Activated T-helper 2 cell treated with anti-CD3 and anti-CD28 coated beads, Interferon-gamma antibody, Interleukin-2, Interleukin-4, amounts not matched to agents 10 μg/mL and 5 μg/mL and 100 μg/mL, durations not matched to agents 14 hours and 24 hours and 36 hours (primary cell): ENCODE measurements at places on chromosomes 6 and 20. TPM values are rescaled to one million over a fixed set of nuclear protein-coding genes. Genes with fewer than 3 reads are reported as not detected.
A peak's percentile ranks its signal among the peaks of the same experiment; 100 is the strongest.

GRCh38 chr6:159169557-159170332 lies 545 bp downstream of the FNDC1 start:
- DNase-seq = no peak

GRCh38 chr6:57102976-57103375 lies 13.0 kb downstream of the ZNF451 start:
- DNase-seq = no peak

MYB gene
- 82.5 and 84.5 TPM in 2 replicates for total RNA-seq

DNA sequence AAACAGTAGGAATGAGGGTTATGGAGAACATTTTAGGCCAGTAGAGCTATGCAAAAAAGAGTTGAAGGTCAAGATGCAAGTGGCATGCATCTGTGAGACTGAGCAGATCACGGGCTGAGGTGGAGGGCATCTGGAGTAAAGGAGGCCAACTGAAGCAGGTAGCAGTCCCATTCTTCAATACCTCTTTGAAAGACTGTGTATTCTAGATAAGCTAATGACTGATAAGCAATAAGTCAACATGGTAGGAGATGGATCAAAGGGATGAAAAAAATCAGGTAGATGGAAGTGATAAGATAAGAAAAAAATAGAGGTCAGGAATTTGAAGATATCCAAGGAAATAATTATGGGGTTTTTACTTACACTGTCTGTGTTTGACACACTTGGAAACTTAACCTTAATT lies 55.6 kb downstream of the ARMC2 start:
- no peak for DNase-seq

TUBB1 gene
- not detected in 2 replicates for total RNA-seq

PRSS35 gene
- total RNA-seq = not detected in 2 replicates

TREM1 gene
- not detected in 2 replicates for total RNA-seq

KCNK15 gene
- 0.16 and 0.34 TPM in 2 replicates for total RNA-seq

GRCh38 chr6:152271776-152272464 lies 365.2 kb downstream of the SYNE1 start:
- DNase-seq = no peak

- no peak for DNase-seq
These were observed 204.2 kb downstream of the ANKRD60 start for GRCh38 chr20:58024241-58024721.

DNA sequence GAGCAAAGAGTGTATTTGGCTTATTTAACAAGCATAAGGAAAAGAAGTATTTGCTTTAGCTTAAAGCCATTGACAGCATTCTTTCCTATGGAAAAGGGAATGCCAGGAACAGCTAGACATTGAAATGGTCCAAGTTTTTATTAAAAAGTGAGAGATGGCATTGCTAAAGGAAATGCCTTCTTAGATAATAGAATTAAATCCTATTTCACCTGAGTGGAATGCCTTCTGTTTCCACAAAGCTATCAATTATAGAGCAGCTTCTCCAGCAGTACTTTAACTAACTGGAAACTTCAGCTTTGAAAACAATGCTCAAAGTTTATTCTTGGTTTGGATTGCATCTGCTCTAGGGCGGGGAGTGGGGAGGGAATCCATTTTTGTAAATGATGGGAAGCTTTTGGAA lies 85.1 kb upstream of the CNKSR3 start:
- no peak for DNase-seq

CST4 gene
- total RNA-seq = not detected in 2 replicates

- no peak for DNase-seq
These were observed 133.5 kb upstream of the MAP3K7 start for GRCh38 chr6:90720404-90720803.

DNA sequence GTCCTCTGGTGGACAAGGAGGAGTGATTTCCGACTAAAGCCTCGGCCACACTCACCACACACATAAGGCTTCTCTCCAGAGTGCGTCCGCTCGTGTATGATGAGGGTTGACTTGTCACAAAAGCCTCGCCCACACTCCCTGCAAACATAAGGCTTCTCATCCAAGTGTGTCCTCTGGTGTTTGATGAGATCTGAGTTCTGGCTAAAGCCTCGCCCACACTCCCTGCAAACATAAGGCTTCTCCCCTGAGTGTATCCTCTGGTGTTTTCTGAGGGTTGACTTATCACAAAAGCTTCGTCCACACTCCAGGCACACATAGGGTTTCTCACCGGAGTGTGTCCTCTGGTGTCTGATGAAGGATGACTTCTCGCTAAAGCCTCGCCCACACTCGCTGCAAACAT lies 12.9 kb upstream of the SNRPB start:
- no peak for DNase-seq

DNA sequence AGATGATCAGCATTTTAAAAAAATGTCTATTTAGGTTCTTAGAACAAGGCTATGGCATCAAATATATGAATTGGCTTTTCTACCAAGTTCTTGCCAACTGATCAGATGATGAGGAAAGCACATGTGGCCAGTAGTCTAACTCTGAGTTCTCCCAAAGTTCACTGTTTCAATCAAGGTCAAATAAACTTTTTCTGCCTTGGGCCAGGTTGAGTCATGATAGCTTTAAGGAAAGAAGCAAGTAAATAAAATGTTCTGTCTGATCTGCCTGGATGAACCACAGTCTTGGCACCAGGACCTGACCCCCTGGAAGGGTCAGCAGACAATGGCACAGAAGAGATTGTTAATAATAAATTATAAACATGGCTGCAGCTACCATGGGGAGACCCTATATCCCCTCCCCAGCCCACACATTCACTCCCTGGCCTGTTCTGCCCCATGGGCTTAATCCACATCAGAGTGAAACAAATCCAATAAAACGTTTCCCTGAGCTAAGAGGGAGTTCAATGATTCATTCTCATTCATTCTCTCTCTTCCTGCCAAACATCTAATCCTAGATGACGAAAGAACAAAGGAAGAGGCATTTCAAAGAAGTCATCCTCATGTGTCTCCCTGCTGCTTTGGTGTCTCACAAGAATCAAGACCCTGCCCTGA lies 661.6 kb downstream of the DHX35 start:
- no peak for DNase-seq

DNA sequence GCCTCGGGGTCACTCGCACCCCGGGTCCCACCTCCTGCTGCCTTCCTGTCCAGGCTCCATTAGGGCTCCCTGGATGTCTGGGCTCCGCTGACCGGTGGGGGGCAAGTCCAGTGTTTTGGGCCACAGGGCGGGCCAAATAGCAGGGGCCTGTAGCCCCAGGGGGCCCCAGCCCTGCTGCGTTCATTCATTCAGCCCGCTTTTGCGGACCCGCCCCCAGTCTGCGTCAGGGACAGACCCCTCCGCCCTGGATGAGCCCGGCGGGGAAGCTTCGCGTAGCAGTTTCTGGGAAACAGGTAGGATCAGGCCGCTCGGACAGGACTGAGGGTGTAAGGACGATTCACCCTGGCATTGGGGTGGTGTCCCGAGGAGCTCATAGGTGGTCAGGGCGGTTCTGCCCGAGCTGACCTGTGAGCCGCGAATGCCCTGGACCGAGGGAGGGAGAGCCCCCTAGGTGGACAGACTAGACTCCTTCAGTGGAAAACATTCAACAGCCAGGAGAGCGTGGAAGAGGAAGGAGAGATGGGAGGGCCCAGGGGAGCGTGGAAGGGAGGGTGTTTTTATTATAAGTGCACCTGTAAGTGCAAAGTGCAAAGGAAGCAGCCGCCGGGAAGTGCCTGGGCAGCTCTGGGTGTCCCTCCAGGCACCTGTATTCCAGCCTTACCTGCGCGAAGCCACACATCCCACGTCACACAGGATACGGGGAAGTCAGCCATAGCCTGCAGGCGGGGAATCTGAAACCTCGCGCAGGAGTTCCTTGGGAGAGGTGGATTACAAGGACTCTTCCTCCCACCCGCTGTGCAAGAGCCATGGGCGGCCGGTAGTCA lies 662 bp downstream of the ENTPD6 start:
- DNase-seq = no peak

VWA7 gene
- 5.6 and 5.9 TPM in 2 replicates for total RNA-seq

TNFAIP3 gene
- total RNA-seq = 250 and 251 TPM in 2 replicates

EEF1E1 gene
- 83.1 and 87.3 TPM in 2 replicates for total RNA-seq

DNA sequence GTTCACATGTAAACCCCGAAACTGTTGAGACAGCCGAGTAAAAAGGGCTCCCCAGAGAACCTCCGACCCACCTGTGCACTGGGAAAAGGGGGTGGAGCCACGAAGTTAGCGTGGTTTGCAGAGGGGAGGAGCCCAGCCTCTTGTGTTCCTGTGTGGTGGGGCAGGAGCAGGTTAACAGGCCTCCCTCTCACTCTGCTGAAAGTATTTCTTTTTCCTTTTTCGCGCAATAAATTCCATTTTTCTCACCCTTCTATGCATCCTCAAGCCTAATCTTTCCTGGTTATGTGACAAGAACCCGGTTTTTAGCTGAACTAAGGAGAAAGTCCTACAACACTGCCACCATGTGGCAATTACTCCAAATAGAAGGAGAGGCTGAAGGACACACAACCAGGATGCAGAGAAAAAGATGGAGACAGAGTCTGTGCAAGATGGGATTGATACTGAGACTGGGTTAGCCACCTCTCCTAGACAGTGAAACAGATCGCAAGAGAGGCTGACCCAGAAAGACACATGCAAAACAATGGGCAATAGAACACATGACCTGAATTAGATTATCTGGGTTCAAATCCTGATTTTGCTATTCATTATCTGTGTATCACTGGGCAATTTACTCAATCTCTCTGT lies 168.7 kb upstream of the PRSS16 start:
- peak; percentile 15 for DNase-seq

- DNase-seq = no peak
These were observed 6.1 kb upstream of the TFAP2D start for GRCh38 chr6:50707191-50707590.

DNA sequence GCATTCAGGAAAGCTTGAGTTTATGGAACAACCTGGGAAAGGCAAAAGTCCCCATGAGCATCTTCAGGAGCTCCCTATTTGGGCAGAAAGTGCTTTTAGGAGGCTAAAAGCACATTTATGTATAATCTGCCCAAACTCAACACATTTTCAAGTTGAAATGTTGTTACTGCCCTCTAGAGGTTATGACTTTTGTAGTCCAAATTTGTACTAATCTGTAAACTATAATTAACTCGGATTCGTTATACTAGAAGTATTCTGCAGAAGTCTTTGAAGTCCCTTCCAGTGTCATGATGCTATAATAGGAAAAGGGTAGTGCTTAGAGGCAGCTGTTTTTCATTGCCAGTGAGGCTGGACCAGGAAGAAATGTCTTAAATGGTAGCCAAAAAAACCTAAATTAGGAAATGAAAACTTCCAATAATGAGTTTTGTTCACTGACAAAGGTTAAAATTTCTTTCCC lies 44.8 kb upstream of the EMILIN3 start:
- no peak for DNase-seq

SCUBE3 gene
- not detected in 2 replicates for total RNA-seq

- no peak for DNase-seq
These were observed 14.9 kb upstream of the TCFL5 start for GRCh38 chr20:62876501-62876901.

GRCh38 chr6:25991785-25992412 lies 29.3 kb downstream of the TRIM38 start:
- peak; percentile 49 for DNase-seq

GRCh38 chr6:53236241-53236640 lies 87.6 kb upstream of the GCM1 start:
- DNase-seq = no peak

CDSN gene
- not detected in 2 replicates for total RNA-seq

RAD21L1 gene
- total RNA-seq = 0.32 TPM in 1 of 2 replicates, not detected in the other

GRCh38 chr20:17712708-17713107 lies 12.9 kb downstream of the BANF2 start:
- DNase-seq = no peak

- no peak for DNase-seq
These were observed 2.7 kb upstream of the SLC35B2 start for GRCh38 chr6:44260011-44260410.

CENPW gene
- 54.7 and 54.8 TPM in 2 replicates for total RNA-seq

DNA sequence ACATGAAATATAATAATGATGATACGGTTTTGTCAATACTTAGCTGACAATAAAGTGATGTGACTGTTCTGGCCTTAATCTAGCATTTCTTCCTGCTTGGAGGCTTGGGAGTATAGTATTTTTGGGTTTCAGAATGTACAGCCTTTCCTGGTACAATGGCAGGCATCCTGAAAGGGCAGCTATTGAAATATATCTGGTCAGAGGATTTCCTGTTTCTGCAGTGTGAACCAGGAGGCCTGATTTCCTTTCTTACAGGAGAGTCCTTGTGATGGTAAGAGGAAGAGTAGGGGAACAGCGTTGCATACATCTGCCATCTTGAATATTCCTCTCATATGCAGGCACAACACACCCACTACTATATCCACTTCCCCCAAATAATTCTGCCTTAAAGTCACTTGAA lies 93.7 kb downstream of the MYO6 start:
- no peak for DNase-seq

TAGAP gene
- total RNA-seq = 34.3 and 38.1 TPM in 2 replicates

SLC22A3 gene
- not detected in 2 replicates for total RNA-seq

RSPO3 gene
- total RNA-seq = not detected in 2 replicates

GRCh38 chr6:88843040-88843439 lies 120.4 kb downstream of the RNGTT start:
- no peak for DNase-seq

DNA sequence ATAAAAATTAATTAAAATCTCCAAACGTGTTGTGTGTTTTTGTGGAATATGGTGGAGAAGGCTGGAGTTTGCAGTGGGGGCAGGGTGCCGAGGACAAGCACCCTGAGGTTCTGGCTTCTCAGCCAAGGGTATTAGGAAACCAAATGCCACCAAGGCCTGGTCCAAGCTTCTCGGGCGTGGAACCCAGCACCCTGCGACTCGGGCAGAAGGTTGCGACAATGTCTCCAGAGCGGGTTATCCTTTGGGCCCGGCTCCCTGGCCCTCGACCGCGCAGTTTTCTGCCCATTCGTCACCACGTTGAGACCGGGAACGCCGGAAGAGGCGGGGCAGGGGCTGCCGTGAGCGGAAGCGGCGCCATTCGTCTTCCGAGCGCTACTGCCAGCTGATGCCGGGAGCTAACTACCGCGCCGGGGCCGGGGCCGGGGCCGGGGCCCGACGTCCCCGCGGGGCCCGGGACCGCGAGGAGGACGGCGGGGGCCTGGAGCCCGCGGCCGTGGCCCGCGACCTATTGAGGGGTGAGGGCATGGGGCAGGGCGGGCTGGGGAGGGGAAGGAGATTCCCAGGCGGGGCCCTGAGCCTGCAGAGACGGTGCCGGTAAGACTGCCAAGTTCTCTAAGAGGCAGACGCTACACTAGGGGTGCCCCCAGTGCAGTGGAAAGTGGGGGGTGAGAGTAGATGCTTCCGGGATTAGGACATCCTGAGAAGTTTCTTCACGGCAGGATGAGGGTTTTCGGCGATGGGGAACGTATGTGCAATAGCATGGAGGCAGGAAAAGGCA lies at the start of gene RRP36:
Gene RRP36, plus strand, starts transcription at position 354 of the 778 bp plus-strand sequence. Its CDS starts 32 bp downstream, at position 386.
- DNase-seq = peak; percentile 58

SNX21 gene
- 1.5 and 2.0 TPM in 2 replicates for total RNA-seq

DNA sequence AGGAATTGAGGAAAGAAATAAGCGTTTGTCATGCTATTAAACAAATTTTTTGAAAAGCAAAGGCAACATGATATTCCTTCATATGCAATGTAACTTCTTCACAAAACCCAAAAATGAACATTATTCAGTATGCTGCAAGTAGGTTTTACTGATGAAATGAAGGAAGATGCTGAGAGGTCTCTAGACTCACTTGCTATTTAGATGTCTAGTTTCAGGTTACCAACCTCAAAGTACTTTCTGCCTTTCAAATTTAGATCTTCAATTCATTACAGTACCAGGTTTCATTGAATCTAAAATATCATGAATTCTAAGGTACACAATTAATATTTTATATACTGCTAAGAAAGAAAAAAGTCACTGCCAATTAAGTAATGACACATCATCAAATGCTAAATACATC lies 39.9 kb downstream of the MYO6 start:
- DNase-seq = no peak

SLC22A1 gene
- 1.2 and 1.4 TPM in 2 replicates for total RNA-seq

FGD2 gene
- total RNA-seq = 0.64 and 0.87 TPM in 2 replicates
